ENCODE measurements at places on chromosomes 13 and 19. TPM values are rescaled to one million over a fixed set of nuclear protein-coding genes. Genes with fewer than 3 reads are reported as not detected.
A peak's percentile ranks its signal among the peaks of the same experiment; 100 is the strongest.

- DNase-seq = no peak
Measured at GRCh38 chr13:32147193-32147592, 115.6 kb downstream of the FRY start.

Gene ZNF98
- total RNA-seq = 1.1 TPM

Gene JOSD2
- 71.5 TPM for total RNA-seq

DNA sequence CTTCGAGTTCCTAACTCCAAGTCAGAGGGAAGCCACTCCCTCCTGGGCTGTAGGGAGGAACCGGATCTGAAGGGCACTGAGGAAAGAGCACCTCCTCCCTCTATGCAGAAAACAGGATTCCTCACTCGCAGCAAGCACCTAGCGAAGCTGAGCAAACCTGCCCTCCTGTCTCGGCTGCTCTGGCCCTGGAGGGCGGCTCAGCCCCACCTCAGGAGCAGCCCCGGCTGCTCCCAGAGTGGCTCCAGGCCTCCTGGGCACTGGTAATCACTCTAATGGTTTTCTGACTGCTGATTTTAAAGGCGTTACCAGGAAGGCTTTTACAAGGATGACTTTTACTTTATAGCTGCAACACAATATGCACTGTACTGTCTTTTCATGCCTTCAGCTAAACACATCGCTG, 312.5 kb downstream of the TEX29 start:
- no peak for DNase-seq

GRCh38 chr19:17331045-17331558, 3.6 kb downstream of the ANO8 start:
- DNase-seq = no peak

DNA sequence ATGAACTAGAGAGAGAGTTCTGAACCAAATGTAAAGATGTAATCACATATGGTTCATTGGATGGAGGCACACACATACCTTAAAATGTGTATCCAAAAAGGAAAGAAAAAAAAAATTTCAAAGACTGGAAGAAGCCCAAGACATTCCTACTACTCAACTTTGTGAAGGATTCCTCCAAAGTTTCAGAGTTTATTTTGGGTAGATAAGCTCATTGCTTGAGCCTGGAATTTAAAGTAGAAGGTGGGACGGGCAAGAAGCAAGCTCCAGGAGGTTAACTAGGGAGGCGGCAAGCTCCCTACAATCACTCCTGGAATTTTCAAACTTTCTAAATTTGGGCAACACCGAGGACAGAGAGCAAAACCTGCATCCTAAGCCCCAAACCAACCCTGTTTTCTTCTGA, 1.9 kb downstream of the TSHZ3 start:
- no peak for DNase-seq

- no peak for DNase-seq
Measured at GRCh38 chr13:39509616-39510315, 93.2 kb downstream of the LHFPL6 start.

- no peak for DNase-seq
Measured at GRCh38 chr13:110331362-110331761, 24.3 kb downstream of the COL4A2 start.

DNA sequence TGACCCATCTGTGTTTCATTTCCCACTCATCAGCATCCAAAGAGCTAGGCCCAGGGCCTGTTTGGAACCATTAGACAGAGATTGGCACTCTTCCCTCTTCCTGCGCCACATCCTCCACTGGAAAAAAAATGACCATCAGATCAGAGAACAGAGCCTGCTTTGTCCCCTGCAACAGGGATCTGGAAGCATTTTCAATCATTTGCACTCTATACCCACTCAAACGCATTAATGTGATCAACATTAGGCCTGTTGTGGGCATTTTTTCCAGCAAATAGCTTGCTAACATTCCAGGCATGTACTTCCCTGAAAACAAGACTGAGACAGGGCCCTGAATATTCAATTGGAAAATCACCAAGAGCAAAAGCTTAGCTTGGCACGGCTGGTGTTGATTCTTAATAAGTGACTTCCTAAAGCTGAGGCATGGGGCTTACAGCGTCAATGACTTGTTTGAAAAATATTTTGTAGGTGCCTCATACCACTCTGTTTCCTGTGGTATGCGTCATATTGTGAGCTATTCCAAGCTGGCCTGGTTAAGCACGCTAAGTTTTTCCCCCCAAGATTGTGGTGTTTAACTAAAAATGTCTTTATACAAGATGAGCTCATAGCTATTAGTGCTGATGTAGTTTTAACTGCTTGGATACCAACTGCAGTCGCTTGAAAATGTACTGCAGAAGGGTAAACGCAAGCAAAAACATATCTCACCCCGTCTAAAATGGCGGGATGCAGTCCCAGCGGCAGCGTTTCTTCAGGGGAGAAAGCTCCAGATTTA, 404.4 kb downstream of the SPRY2 start:
- DNase-seq = peak; percentile 95

Gene SMIM44
- total RNA-seq = not detected

Gene NTF4
- 0.18 TPM for total RNA-seq

Gene C13orf42
- not detected for total RNA-seq

DNA sequence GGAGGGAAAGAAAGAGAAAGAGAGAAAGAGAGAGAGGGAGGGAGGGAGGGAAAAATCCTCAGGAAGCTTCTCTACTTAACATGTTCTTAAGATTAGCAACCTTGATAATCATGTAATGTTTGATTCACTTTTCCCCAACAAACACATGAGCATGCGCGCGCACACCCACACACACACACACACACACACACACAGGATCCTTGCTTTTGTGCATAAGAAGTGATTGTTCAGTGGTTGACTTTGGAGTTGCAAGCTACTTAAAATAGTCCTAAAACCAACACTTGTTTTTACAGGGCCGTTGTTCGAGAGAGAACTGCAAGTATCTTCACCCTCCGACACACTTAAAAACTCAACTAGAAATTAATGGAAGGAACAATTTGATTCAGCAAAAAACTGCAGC, 100.0 kb upstream of the RAP2A start:
- no peak for DNase-seq

Gene NKG7
- not detected for total RNA-seq

GRCh38 chr13:110576070-110576394, 14.5 kb upstream of the RAB20 start:
- DNase-seq = no peak

DNA sequence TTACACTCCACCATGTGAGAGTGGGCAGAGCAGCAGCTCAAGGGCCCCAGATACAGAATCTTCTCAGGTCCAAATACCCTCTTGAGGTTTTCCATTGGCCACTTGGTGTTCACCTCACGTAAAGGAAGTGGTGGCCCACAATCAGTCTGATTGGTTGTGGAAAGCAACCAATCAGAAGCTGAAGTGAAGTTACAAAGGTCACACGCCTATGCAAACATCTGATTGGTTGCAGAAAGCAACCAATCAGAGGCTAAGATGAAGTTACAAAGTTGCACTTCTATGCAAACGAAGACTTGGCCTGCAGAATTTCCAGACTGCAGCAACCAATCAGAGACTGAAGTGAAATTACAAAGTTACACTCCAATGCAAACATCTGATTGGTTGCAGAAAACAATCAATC, 14.3 kb upstream of the TM9SF2 start:
- DNase-seq = no peak

DNA sequence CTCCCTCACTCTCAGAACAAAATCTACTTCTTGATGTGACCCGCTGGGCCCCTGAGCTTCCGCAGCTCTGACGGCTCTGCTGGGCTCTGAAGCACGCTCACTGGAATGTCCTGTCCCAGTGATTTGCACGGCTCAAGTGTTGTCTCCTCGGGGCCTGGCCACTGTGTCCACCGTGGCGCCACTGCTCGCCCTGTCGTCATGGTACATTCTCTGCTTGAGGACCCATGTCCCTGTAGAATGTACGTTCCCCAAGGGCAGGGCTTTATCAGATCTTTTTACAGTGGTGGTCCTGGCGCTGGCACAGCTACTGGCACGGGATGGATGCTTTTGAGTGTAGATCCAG, 12.1 kb downstream of the KLHL26 start:
- no peak for DNase-seq

Gene PRSS57
- total RNA-seq = not detected

Gene NUMBL
- total RNA-seq = 14.5 TPM

Gene ALKBH7
- total RNA-seq = 68.4 TPM

GRCh38 chr13:110684388-110685056, 21.4 kb downstream of the CARS2 start:
- DNase-seq = no peak

DNA sequence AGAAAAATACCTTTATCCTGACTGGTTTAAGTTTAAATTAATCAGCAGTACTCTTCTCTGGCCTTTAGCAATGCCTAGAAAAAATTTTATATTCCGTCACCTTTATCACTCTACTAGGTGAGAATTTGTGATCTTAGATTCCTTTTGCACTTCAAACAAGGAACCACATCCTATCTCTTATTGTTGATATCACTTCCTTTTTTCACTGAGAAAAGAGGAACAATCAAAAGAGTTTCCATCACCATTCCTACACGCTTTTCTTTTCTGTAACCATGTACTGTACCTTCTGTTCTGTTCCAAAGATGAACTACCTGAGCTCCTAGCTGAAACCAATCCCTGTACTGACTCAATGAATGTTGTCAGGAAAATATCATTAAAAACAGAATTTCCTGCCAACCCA, 1379.0 kb upstream of the MIR17HG start:
- no peak for DNase-seq

Gene MAU2
- 44.2 TPM for total RNA-seq

- peak; percentile 38 for DNase-seq
Measured at GRCh38 chr19:679418-680286, 3.5 kb downstream of the FSTL3 start.

GRCh38 chr19:34263745-34264237, 9.4 kb downstream of the GARRE1 start:
- no peak for DNase-seq

DNA sequence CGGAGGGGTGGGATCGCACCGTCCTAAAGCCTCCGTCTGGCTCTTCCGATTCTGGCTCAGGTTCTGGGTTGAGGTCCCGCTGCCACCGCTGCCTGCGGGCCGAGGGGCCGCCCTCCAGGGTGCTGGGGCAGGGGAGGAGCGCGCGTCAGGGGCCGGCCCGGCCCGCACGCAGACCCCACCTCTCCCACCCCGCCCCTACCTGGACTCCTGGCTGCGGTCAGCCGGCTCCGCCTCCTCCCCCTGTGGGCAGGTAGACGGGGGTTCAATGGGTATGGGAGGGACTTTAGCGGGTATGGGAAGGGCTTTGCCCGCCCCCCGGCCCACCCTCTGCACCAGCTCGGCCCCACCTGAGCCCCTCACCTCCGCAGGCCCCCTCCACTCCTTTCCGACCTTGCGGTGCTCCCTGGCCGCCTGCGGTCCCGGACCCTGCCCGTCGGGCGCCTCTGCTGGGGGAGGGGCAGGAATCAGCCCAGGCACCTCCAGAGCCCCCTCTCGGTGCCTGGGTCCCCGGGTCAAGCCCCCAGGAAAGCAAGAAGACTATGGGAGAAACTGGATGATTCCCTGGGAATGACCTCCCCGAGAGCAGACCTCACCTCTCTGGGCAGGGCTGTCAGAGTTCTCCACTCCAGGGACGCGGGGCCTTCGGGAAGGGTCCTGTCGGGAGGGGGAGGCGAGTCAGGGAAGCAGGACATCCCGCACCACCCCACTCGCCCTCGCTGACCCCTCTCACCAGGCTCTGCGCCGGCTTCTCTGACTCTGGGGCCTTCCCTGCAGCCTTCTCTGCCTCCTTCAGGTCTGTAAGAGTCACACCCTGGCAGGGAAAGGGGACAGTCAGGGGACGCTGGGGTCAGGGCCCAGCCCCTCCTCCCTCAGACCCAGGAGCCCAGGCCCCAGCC, 17.0 kb downstream of the EPS8L1 start:
- DNase-seq = no peak

Gene CEACAM8
- not detected for total RNA-seq

DNA sequence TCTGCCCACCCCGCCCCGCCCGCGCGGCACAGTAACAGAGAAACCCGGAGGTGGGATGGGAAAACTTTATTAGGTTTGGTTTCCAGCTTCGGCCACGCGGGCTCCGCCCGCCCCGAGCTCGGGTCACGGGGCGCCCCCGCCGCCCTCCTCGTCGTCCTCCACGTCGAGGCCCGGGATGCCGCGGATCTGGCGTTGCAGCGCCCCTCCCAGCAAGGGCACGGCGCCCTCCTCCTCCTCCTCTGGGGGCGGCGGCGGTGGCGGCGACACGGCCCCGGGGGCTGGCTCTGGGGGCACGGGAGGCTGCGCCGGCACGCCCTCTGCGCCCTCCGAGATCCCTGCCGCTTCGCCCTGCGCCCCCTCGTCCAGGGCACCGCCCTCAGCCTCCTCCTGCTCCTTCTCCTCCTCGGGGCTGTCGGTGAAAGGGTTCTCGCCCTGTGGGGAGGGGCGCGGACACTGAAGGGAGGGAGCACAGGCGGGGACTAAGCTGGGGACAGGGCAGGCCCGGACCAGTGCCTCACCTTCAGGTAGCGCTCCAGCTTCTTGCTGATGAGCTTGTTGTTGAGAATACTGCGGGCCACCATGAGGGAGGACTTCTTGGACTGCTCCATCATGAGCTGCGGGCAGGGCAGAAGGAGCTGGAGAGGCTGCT, 536 bp upstream of the AKAP8 start:
- peak; percentile 67 for DNase-seq

GRCh38 chr13:72545030-72545719, 182.3 kb downstream of the MZT1 start:
- DNase-seq = no peak

DNA sequence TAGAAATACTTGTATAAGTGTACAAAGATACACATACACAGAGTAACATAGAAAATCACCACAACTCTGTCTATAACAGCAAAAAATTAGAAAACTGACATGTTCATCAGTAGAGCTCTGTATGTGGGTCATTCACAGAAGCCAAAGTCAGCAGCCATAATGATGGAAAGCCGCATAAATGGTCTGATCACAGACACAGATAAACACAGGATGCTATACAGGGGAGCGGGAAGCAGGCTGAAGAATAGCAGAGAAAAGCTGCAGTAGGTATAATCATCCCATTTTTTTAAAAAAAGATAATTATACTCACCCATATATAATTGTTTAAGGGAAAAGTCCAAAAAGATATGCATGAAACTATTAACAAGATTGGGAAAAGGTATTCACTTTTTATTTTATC, 31.5 kb downstream of the RCBTB1 start:
- no peak for DNase-seq

- DNase-seq = no peak
Measured at GRCh38 chr19:12706332-12706718, 9.9 kb upstream of the FBXW9 start.

Gene HCST
- total RNA-seq = not detected

Gene IGFL3
- not detected for total RNA-seq

GRCh38 chr19:44672226-44672625, 944 bp downstream of the CEACAM19 start:
- DNase-seq = no peak

- no peak for DNase-seq
Measured at GRCh38 chr19:55546011-55546410, 668 bp upstream of the SBK3 start.

GRCh38 chr13:110652764-110653163, 37.4 kb downstream of the NAXD start:
- DNase-seq = no peak

All from PC-3 (cell line).